ENCODE measurements at places on chromosomes 12 and 14.

DNA sequence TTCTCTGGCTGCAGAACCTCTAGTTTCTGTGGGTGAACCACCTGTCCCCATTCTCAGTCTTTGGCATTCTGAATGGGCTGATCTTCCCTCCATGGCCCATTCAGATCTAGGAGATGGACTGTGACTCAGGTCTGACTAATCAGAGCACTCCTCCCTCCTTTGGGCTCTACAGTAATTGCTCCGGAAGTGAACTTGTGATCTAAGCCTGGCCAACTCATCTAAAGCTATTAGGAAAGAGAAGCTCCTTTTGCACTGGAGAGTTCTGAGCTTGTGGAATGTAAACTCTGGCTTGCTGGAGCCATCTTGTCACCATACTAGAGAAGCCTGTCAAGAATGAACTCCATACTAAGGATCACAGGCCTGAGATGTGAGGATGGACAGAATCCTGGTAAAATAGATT lies 168.2 kb downstream of the SUDS3 start:
- no peak for DNase-seq

DNA sequence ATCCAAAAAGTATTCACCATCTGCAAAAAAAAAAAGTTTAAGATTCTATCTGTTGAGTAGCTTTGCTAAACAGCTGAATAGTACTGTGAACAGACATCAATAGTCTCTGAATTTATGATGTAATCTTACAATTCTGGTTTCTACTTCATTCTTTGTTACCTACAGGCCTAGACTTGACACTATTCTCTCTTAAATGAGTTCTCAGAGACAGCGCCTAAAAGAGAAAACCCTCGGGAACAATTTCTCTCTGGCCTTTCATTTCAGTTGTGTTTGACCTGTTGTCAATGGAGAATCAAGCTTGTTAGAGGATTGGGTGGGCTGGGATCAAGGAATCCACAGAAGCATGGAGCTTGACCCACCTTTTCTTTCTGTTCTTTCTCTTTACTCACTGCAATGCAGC lies 5.9 kb upstream of the TWF1 start:
- no peak for DNase-seq

DNA sequence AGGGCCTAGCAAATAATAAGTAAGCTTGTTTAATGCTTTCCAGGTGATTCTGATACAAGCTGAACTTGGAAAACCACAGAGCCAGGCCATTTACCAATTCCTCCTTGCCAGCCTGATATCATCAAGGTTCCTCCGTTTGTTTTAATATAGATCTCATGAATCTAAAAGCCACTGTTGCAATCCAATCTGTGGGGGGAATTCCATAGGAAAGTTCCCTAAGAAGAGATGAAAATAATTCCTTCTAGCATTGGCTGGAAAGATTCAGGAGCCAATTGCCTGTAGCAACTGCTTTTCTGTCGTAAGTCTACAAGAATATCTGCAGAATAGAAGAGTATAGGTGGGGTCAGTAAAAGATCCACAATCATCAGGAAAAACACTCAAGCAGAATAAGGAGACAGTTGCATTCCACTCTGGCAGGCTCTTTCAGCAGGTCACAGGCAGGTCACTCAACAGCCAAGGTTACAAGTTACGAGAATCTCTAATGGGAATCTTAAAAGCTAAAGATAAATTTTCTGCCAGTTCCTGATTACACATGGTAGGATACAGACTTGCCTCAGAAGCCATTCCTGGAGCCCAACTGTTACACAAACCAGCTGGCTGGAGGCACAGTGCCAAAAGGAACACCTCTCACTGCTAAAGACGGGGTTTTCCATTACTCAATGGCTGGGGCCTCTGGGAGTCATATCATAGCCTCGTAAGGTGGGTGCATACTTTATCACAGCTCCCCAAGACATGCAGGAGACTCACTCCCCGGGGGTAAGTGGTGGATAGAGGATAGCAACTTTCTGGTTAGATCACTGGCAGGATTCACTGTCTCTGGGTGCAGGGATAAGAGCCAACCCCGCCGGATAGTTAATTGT lies 43.6 kb downstream of the FGD6 start:
- no peak for DNase-seq

- DNase-seq, result no peak
These were observed 43.6 kb downstream of the LIN7A start for GRCh38 chr12:80894179-80894578.

DNA sequence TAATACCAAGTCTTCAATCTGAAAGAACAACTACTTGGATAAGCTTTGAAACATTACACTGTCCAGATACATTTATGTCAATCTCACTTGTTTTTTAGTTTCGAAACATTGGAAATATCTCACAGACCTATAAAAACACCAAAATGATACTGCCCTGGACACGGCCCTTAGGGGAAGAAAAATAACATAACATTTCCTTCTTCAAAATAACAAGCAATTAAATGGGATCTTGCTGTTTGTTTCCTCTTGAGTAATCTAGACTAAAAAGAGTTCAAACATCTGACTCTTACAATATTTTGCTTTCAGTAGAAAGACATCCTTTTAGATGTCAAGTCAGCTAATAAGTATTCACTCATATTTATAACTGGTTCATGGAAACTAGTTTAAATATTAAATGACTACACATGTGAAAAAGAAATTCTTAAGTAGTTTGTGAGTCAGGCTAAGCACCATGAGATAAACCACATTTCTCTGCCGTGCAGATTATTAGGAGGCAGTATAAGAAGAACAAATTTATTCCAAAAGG lies 87.5 kb downstream of the EPS8 start:
- no peak for DNase-seq

DNA sequence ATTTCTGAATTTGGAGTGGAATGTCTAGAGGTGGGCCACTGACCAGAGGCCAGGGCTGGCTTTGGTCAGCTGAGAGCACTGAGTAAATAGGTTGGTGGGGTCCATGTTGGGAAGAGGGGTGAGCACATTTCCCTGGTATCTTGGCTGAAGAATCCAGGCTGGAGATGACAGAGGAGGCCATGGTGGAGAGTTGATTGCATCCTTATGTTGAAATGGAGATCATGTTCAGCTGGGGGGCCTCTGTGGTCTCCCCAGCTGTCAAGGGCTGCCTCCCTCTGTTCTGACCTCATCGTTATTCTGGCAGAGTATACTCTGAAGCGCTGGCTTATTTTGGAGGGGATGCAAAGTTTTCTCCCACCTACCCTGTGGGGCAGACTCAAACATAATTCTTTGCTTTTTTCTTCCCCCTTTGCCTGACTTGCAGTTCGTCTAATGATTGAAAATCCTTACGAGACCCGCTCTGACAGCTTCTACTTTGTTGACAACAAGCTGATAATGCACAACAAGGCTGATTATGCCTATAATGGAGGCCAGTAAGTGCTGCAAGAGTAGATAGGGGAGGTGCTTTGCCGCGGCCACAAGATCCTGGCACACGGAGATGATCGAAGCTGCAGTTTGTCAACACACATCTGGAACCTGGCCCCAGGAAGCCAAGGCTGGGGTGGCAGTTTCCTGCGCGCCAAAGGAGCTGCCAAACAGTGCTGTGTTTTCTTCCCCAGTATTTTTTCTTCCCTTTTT lies 6.0 kb upstream of the ACADS start:
- DNase-seq, result no peak

Data from activated CD4-positive, alpha-beta T cell treated with anti-CD3 and anti-CD28 coated beads, Interleukin-2, Interleukin-4, amounts not matched to agents 100 ng/mL and 50 ng/mL, durations not matched to agents 16 hours and 8 hours (primary cell).